ENCODE measurements at places on chromosomes 12 and 14.

DNA sequence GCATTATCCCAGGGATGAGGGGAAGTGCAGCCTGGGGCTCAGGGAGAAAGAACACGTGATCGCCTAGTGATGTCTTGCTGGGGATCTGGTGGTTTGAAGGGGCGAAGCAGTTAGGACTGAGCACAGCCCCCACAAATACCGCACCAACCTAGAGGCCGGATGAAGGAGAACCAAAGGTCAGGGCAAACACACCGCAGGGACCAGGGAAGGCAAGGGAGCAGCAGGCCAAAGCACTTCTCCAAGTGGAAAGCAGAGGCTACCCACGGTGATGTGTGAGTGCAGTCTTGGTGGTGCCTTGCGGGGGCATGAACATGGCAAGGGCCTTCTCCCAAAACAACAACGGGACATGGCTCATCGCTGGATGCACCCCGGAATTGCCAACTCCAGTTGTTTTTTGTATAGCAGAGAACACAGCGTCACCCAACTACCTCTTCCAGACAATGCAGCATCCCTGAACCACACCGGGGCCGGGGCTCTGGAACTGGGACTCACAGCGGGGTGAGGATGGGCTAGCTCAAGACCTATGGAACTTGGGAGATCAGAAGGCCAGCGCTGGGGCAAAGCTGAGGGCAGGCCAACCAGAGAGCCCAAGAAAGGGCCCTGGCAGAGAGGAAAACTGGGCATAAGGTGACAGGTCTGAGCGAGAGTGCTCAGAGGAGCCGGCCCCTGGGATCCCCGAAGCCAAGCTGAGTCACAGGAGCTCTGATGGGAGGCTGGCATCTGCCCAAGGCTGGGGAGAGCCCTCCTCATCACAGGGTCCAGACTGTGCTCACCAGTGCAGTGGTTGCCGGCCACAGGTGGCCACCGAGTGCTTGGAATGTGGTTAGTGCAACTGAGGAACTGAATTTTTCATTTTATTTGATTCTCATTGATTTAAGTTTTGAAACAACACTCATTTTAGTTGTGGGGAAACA, 11.1 kb downstream of the GALNT16 start:
- H3K36me3 ChIP-seq: no peaks in the 10 kb centered on the region
- DNase-seq: no peak
- no peaks in the 10 kb centered on the region for H3K4me1 ChIP-seq
- H3K27me3 ChIP-seq: peaks cover 5% of the 10 kb centered on the region
- H3K27ac ChIP-seq: no peak overlapping the region

DNA sequence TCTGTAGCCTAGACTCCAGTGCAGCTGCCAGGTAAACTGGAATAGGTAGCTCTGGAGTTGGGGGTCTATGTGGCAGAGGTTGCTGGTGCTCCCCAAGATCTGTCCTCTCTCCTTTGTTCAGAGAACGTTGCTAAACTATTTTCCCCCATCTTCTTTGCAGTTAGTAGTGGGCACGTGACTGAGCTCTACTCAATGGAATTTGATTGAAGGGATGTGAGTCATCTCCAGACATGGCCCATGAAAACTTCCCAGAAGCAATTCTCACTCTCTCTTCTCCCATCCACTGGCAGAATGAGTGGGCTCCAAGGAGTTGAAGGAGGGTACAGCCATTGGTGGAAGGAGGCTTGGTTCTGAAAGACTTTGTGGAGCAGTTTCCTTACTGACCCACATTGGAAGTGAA, 44.0 kb downstream of the PAH start:
- H3K27me3 ChIP-seq: no peaks in the 10 kb centered on the region

DNA sequence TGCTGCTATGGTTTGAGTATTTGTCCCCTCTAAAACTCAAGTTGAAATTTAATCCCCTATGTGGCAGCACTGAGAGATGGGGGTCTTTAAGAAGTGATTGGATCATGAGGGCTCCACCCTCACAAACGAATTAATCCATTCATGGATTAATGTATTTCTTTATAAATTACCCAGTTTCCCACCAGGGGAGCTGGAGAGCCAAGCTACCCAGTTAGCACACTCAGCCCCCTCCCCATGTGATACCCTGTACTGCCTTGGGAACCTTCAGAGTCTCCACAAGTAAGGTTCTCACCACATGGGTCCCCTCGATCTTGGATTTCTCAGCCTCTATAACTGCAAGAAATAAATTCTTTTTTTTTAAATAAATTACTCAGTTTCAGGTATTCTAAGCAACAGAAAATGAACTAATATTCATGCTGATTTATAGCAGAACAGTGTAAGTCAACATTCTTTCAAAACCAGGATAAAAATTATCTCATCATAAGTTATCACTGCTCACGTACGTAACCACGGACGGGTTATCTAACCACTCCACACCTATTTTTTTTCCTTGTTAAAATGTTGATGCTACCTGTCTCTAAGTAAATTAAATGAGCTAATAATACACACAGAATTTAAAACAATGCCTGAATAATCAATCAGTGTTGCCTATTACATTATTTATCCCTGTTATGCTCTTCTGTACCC, 3.6 kb downstream of the NAP1L1 start:
- peaks cover 6% of the 10 kb centered on the region for H3K27me3 ChIP-seq
- H3K36me3 ChIP-seq: no peaks in the 10 kb centered on the region
- H3K4me3 ChIP-seq: no peak overlapping the region

DNA sequence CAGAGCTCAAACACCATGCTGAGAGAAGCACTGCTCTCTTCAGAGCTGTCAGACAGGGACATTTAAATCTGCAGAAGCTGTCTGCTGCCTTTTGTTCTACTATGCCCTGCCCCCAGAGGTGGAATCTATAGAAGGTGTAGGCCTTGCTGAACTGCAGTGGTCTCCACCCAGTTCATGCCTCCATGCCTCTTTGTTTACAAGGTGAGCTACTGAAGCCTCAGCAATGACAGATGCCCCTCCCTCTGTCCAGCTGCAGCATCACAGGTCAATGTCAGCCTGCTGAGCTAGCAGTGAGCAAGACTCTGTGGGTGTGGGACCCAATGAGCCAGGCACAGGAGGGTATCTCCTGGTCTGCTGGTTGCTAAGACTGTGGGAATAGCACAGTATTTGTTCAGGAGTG, 25.4 kb upstream of the CCDC198 start:
- H3K4me1 ChIP-seq: peaks cover 5% of the 10 kb centered on the region
- H3K27me3 ChIP-seq: no peaks in the 10 kb centered on the region
- no peak overlapping the region for H3K4me3 ChIP-seq
- no peaks in the 10 kb centered on the region for H3K36me3 ChIP-seq
- no peak for DNase-seq

- H3K4me3 ChIP-seq: no peak overlapping the region
- no peak overlapping the region for H3K27ac ChIP-seq
- H3K27me3 ChIP-seq: peaks cover 2% of the 10 kb centered on the region
- no peaks in the 10 kb centered on the region for H3K4me1 ChIP-seq
- H3K36me3 ChIP-seq: no peaks in the 10 kb centered on the region
These were observed 90.2 kb upstream of the USP44 start for GRCh38 chr12:95641299-95641952.

GRCh38 chr14:37864861-37865718, 269.7 kb downstream of the TTC6 start:
- no peak for DNase-seq
- no peaks in the 10 kb centered on the region for H3K4me1 ChIP-seq
- H3K27me3 ChIP-seq: peaks cover 4% of the 10 kb centered on the region
- H3K27ac ChIP-seq: no peak overlapping the region
- no peak overlapping the region for H3K4me3 ChIP-seq
